ENCODE measurements at places on chromosomes 12 and 14.

DNA sequence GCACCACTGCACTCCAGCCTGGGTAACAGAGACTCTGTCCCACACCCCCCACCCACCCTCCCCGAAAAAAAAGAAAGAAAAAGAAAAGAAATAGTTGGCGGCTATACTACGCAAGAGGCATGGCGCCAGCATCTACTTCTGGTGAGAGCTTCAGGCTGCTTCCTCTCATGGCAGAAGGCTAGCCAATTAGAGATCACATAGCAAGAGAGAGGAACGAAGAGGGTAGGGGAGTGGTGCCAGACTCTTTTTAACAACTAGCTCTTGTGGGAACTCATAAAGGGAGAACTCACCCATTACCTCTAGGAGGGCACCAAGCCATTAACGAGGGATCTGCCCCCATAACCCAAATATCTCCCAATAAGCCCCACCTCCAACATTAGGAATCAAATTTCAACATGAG lies 6.2 kb downstream of the DENND5B start:
- no peak for DNase-seq

GRCh38 chr14:101927859-101928258 lies 36.5 kb upstream of the DYNC1H1 start:
- peak; percentile 26 for DNase-seq

DNA sequence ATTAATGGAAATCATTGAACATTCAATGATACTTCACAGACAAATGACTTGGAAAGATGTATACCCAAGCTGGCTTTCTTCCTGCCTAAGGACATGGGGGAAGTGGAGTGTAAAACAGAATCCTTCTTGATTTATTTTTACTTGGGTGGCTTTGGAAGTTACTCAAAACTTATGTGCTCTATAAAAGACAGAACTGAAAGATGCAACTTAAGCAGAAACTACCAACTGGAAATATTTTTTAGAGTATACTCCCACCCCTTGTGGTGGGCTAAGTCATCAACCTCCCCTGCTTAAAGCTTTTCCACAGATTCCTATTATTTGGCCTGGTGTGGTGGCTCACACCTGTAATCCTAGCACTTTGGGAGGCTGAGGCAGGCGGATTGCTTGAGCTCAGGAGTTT lies 126.0 kb upstream of the ATP2B1 start:
- DNase-seq: no peak

DNA sequence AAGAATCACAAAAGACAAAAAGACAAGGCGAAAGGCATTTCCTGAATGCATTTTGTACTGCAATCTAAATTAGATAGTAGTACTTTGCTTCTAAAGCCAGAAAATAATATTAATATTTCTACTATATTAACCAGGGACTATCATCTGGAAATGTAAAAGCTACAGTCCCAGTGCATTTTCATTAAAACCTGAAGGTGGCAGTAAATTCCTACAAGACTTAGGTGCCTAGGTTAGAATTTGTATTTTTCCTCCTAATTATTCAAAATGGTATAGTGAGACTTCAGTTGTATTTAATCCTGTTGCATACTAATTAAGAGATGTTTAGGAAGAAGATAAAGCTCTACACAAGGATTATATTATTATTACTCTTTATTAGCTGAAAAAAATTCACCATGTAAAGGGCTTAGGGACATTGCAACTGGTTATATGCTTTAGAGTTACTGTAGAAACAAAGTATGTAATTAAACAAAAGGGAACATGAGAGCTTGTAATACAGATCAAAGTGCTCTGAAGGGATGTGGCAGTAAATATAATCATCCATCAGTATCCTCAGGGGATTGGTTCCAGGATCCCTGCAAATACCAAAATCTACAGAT lies 53.6 kb downstream of the BRMS1L start:
- DNase-seq: no peak

GRCh38 chr14:38662781-38663180 lies 406.9 kb upstream of the CLEC14A start:
- DNase-seq: no peak

DNA sequence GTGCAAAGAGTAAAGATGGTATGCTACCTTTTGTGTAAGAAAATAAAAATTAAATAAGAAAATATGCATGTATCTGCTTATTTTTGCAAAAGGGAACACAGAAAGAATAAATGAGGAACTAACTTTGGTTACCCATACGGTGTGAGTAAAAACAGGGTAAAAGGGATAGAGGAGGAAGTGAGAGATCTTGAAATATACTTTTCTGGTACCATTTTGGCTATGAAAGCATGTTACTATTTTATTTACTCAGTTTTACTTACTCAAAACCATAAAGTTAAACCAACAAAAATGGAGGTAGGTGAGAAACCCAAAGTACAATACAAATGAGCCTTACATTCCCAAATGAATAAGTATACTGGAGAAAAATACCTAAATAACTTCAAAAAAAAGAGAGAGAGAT lies 122.0 kb upstream of the EGLN3 start:
- no peak for DNase-seq

- no peak for DNase-seq
Observed at GRCh38 chr12:29152223-29152868, 3.3 kb downstream of the FAR2 start.

DNA sequence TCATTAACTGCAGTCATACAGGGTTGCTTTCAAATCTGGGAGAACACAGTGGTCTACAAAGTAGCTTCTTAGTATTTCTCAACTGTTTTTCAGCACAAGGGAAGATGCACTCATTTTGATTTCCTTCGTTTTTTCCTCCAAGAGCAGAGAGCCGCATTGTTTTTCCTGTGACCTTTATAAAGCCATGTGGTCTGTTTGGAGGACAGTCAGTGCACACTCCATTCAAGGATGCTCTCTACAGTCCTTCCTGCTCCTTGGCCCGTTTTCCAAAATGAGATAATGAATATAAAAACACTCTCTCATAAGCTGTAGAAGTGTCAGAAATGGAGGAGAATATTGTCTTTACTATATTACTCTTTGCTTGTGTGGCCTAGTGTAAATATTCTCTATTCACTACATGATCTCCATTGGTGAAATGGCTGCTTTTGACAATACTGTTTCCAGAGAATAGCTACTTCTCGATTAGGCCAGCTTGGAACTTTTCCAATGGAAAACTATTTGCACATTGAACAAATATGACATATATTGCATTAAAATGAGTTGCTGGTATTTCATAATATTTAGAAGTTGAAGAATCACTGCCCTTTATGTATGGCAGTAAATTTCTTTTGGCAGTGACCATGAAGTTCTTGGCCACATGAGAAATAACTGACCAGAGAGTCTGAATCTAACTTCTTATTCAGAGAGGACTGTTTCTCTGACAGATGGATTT lies 393.1 kb upstream of the RGS6 start:
- no peak for DNase-seq

DNA sequence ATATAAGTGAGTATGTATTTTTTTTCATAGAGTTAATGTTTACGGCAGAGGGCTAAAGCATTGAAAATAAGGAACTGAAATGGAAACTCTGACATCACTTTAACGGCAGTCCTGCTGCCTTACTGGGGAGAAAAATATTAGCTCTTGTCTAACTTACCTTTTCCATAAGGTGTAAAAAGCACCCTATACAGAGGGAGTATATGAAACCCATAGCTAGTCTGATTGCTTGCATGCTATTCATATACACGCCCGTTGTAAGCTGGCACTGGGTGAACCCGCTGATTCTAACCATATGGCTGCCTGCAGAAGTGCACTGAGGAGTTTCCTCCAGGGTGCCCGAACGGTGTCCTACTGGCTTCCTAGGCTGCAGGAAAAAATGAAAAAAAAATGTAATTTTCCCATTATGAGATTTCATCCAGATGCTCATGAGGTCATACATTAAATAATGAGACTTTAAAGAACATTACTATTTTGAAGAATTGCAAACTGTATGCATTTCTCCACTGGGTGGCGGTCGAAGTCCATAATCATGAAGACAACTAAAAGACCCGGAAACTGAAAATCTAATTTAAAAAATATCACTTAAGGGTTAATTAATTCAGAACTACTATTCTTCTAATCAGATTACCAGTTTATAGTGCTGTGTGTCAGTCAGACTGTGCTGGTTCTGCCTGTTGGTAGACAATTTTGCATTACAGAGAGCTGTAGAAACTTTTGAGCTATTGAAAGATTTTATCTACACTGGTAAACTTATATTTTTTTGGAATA lies 144.7 kb downstream of the ALX1 start:
- DNase-seq: no peak

- DNase-seq: peak; percentile 92
Observed at GRCh38 chr12:75814851-75815754, 216.5 kb downstream of the PHLDA1 start.

GRCh38 chr12:53268630-53269562 lies 797 bp downstream of the ESPL1 start:
- no peak for DNase-seq

- no peak for DNase-seq
Observed at GRCh38 chr14:93184391-93185348, at the start of the genes LYSET and MOAP1. LYSET (plus strand) TSS chr14:93185317; CDS start chr14:93185406, 89 bp downstream. MOAP1 (minus strand) TSS chr14:93184897; CDS start chr14:93184242, 655 bp downstream.

DNA sequence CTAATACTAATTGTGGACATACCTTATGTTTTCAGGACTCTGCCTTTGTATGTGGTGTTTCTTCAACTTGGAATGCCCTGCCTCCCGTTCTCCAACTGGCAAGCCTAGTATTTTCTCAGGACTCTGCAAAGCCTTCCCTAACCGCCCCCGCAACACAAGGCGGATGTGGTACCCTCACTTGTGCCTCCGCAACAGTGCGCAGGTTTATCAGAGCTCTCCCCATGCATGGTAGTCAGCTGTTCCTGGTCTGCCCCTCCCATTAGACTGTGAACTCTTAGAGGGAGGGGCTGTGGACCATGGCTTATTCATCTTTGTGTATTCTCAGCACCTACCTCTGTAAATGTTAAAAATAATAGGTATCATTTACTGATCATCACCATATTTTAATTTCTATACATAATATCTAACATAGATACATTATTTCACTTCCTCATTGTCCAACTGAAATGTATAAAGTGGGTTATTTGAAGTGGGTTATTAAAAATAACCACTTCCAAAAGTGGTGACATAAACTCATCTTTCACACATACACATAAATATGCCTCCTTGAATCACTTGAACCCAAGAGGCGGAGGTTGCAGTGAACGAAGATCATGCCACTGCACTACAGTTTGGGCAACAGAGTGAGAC lies 9.0 kb downstream of the LPAR5 start:
- DNase-seq: no peak

GRCh38 chr14:77043177-77043983 lies 14.9 kb upstream of the IRF2BPL start:
- DNase-seq: no peak

DNA sequence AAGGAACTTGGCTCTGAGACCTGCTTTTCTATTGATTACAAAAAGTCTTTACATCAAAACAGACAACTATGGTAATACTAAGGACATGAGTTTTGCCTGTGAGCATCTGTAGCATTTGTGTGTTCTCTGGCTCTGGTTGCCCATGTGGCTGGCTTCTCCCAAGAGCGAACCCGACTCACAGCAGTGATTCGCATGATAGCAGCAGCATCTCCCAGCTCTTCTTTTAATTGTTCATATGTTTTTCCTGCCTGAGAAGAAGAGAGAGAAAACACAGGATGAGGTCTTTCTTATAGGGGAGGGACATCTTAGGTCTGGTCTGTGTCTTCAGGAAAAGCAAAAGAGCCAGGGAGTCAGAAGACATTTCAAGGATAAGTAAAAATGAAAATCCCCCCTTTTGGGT lies 17.6 kb downstream of the AVIL start:
- DNase-seq: no peak

GRCh38 chr12:5010151-5010550 lies 33.5 kb upstream of the KCNA5 start:
- DNase-seq: no peak

GRCh38 chr12:111308473-111308872 lies 60.4 kb downstream of the PHETA1 start:
- no peak for DNase-seq

- no peak for DNase-seq
Observed at GRCh38 chr14:104883681-104884361, 18.8 kb downstream of the CEP170B start.

DNA sequence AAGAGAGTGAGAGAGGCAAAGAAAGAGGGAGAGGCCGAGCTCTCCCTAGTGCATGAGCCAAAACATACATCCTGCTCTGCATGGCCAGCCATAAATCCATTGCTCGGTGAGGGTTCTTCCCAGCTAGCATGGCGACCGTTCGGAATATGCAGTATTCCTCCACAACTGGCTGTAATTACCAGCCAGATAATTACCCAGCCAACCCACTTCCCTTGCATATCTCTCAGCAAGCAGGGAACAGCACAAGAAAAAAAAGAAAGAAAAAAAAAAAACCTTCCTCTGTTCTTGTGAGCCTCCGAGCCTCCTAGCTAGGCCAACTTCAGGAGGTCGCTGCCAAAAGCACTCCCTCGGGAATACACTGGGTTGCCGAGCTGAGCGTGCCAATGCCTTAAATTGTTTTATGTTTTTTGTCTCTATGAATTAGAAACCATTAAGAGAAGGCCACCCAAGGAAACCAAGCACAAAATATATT lies 567.9 kb downstream of the MED13L start:
- no peak for DNase-seq

- no peak for DNase-seq
Observed at GRCh38 chr12:74185360-74185759, 352.3 kb upstream of the ATXN7L3B start.

- no peak for DNase-seq
Observed at GRCh38 chr14:101029668-101030290, 126.3 kb upstream of the RTL1 start.

DNA sequence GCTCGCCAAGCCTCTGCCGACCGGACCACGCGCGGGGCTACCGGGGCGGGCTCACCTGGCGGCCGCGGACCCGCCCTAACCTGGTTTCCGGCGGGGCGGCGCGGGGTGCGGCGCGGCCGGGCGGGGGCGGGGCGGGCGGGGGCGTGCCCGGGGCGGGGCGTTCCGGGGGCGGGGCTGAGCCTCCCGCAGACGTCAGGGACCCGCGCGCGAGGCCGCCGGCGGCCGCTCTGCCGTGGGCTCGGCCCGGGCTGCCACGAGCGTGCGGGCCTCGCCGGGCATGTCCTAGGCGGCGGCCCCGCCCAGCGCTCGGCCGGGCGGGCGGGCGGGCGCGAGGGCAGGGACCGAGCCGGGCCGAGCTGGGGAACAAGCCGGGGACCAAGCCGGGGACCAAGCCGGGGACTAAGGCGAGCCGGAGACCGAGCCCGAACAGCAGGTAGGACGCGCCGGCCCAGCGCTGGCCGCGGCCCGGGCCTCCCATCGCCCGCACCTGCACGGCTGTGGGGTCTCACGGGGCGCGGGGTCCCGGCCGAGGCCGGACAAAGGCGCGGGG lies at the start of gene CEP170B:
Gene CEP170B (plus strand): TSS at position 188 of the 550 bp plus-strand sequence. CDS start 3,183 bp downstream, outside the sequence.
- no peak for DNase-seq

- DNase-seq: no peak
Observed at GRCh38 chr12:120719496-120720233, 6.0 kb upstream of the ACADS start.

GRCh38 chr14:25833341-25834126 lies 764.3 kb downstream of the NOVA1 start:
- DNase-seq: no peak
